ENCODE measurements at places on chromosomes 12 and 14.

DNA sequence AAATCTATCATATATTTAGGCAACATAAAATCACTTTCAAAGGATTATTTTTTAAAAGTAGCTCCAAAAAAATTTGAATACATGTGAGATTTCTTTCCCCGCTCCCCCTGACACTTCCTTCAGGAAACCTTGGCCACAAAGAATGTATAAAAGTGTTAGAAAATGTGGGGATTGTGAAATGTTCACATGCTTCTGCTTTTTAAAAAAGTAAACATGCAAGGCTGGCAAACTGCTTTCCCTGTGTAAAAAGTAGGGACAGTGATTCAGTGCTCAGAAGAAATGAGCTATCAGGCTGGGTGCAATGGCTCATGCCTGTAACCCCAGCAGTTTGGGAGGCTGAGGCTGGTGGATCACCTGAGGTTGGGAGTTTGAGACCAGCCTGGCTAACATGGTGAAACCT lies 26.6 kb downstream of the MBIP start:
- no peak for DNase-seq

- no peak for DNase-seq
Measured at GRCh38 chr12:20120403-20120725, 248.0 kb upstream of the PDE3A start.

DNA sequence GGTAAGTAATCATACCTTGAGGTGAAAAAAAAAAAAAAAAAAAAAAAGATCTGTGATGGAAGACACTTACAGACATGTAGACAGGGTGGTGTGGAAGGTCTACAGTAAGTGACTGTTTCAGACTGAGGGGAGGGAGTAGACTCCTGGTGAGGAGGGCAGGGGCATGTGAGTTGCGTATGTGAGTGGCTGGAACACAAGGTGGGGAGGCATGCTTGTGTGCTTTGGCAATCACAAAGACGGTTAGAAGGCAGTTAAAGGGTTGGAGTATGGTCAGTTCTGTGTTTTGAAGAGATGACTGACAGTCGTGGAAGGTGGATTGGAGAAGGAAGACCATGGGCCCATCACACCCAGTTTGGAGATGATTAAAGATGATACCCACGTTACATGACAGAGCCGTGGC lies 65.2 kb downstream of the ETV6 start:
- no peak for DNase-seq

DNA sequence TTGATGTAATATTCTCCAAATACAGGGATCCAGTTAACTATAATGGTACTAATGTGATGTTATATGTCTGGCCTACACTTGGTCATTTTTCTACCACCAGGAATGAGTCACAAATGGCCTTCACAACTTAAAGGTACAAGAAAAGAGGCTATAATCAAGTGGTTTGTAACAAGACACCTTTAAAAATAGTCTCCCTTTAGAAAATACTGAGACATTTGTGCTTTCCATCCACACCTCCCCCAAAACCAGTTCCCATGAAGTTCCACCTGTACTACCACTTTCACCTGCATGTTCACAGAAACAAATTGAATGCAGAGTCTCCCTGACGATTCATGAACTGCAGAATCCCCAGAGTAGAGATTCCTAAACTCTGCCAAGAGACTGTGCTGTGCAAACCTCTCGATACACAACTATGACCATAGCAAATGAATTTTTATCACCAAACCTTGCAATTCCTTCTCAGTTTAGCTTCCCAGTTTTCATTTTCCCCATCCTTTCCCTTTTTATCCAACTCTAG lies 6.0 kb downstream of the BTG1 start:
- no peak for DNase-seq

- DNase-seq: peak; percentile 91
Measured at GRCh38 chr12:116336542-116337065, 59.1 kb upstream of the MED13L start.

DNA sequence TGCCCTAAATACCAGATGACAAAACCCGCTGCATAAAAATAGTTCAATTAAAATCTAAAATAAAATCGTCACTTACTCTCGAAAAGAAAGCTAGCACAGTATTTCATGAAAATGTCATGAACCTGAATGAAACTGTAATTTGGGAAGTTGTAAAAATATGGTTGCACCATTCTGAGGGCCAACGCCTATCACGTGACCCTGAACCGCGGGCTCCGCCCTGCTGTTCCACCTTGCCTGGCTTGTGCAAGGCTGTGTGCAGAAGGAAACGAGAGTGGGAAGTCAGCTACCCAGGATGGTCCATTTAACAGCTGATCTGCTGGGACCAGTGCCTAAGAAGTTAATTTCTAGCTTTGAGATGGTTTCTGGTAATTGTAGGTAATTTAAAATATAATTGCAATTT lies 91.7 kb upstream of the BMP4 start:
- no peak for DNase-seq

DNA sequence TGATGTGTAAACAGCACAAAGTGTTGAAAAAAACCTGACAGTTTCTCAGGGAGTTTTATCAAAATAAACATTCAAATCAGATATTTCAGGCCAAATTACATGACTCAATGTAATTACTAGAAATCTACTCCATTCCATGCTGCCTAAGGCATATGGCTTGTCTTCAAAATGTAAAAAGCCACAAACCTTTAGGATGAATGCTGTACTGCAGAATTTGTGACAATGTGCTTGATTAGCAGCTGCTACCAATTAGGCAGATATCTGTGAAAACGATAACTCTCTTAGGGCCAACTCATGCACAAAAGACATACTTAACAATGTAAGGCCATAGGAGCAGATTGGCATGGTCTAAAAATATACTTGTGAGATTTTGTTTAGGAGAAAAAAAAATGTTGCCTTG lies 267.0 kb downstream of the DACT1 start:
- no peak for DNase-seq

DNA sequence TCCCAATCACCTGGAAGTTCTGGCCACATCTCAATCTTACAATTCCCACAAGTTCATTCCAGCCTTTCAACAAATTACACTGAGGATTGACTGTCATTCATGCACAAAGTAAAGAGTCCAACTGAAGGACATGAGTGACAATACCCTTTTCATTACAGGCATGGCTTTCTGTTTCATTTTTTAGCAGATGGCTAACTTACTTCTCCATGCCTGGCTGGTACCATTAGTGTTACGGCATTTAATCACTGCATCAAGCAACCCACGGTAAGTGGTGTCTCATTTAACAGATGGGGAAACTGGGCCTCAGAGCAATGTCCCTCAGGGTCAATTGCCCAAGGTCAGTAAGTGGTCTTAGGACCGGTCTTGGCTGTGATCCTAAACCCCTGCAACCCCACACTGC lies 114.4 kb downstream of the PRICKLE1 start:
- DNase-seq: no peak

GRCh38 chr14:76446921-76447320 lies 71.0 kb downstream of the ESRRB start:
- DNase-seq: no peak

- DNase-seq: no peak
Measured at GRCh38 chr14:60721326-60722106, 2.6 kb downstream of the SIX4 start.

DNA sequence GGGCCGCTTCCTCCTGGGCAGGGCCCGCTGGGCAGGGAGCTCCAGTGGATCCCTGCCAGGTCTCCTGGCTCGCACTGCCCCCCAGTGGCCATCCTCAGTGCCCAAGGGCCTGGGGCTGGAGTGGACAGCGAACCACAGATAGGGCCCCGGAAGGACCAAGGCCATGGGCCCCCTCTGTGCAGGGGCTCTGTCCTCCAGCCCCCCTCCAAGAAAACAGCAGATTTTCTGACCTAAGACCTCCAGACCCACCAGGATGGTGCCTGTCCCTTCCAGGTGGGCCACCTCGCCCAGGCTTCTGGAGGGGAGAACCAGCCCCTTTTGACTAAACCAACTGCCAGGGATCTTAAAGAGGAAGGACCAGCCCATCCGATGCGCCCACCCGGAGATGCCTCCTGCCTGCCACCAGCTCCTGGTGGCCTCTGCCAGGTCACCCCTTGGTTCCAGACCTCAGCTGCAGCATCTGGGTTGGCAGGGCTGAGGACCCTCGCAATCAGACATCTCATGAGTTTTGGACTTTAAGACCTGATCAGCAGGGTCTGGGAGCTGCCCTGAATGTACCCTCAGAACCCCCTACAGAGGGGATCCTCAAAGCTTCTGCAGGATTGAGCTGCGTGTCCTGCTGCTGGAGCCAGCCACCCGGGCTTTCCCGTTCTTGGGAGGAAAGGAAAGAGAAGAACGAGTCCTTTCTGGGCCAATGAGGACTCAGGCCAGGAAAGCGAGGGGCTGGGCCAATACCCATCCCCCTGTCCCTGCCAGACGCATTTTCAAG lies 325.8 kb upstream of the DIO3 start:
- DNase-seq: no peak

GRCh38 chr14:36973806-36974442 lies 198.5 kb downstream of the SLC25A21 start:
- peak; percentile 7 for DNase-seq

- no peak for DNase-seq
Measured at GRCh38 chr14:50020184-50020583, 96.2 kb downstream of the VCPKMT start.

GRCh38 chr14:76599559-76600287 lies 161.5 kb upstream of the VASH1 start:
- DNase-seq: no peak

GRCh38 chr12:48557919-48558318 lies 11.9 kb downstream of the LALBA start:
- no peak for DNase-seq

DNA sequence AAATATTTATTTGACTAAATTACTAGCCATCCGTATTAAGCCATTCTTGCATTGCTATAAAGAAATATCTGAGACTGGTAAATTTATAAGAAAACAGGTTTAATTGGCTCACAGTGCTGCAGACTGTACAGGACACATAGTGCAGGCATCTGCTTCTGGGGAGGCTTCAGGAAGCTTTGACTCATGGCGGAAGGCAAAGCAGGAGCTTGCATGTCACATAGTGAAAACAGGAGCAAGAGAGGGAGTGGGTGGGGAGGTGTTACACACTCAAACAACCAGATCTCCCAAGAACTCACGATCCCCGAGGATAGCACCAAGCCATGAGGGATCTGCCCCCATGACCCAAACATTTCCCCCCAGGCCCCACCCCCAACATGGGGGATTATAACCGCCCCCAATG lies 26.7 kb upstream of the RAB21 start:
- no peak for DNase-seq

DNA sequence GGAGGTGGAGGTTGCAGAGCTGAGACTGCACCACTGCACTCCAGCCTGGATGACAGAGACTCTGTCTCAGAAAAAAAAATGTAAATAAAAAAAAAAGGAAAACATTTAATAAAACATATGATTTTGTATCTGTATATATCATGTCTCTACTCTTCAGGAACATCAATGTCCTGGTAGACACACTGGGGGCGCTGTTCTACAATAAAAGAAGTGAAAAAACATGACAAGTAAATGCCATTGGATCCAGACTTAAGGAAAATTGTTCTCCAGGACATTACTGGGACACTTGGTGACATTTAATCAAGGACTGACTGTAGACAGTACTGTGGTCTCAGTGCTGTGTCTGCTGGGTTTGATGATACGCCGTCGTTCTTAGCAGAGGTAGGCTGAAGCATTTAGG lies 15.5 kb upstream of the KLC1 start:
- DNase-seq: no peak

DNA sequence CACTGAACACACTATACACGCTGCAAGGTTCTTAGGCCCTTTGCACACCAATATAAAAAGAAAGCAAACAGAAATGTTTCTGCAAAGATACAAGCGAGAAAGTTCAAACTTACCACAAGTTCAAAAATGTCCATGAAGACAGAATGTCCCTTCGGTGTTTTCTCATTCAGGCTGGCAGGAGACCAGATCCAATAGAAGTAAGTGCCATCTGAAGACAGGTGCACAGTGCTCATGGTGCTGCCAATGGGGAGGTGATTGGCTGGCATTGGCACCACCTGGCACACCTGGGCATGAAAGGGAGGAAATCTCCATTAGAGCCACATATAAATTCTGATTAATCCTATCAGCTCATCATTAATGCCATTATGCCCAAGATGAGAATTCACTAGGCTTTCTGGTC lies 76.3 kb downstream of the HECTD4 start:
- no peak for DNase-seq

DNA sequence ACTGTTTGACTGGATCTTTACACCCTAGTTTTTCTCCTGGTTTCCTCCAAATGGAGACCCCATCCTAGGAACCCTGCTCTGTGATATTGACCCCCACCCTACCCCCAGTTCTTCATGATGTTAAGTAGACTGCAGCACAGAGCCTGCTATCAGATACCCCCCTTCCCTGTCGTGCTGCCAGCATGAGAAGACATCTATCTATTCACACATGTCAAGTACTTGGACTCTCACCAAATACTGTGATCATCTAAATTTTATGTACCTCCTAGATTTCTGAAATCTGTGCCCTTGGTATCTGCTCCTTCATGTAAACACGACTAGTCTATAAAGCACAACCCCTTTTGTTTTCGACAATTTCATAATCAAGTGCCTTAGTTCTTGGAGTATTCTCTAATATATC lies 38.9 kb downstream of the FERMT2 start:
- DNase-seq: no peak

- no peak for DNase-seq
Measured at GRCh38 chr12:27105746-27106536, 23.6 kb upstream of the C12orf71 start.

DNA sequence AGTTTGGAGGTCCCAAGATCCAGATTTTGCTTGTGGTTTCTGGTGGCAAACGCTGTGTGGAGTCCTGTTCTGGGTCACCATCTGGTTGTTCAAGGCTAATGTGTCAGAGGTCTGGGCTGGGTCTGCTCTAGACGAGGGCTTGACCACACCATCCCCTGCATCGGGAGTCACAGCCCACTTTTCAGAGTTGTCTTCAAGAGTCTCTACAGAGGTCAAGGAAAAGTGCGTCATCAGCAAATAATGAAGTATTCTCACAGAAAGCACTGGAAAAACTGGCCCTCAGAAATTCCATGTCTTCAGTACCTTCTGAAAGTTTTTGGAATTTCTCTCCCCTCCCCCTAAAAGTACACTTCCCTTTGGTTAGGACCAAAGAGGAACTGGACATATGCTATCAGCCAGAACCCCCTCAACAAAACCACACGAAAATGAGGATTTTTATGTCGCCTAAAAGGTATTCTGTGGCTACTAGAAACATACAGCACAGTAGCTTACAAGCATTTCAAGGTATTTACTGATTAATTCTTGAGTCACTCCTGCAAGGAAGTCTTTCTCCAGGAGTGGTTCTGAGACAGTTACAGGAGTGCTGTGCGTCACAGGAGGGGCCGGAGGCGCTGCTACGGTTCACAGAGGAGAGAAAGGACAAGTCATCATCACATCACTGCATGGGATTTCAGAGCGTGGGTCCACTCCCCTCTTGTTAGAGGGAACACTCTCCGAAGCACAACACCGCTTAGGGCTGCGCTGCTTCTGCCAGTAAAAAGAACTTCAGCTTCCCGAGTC lies 35.4 kb downstream of the RAD52 start:
- DNase-seq: peak; percentile 97

GRCh38 chr14:74018586-74019407 lies at the start of the genes BBOF1 and ENTPD5:
Gene BBOF1, plus strand, starts transcription at chr14:74019349. Its CDS starts 130 bp downstream, at chr14:74019479.
Gene ENTPD5, minus strand, starts transcription at chr14:74019288. Its CDS starts 31,186 bp downstream, at chr14:73988102.
- DNase-seq: peak; percentile 56

- no peak for DNase-seq
Measured at GRCh38 chr12:109782326-109782703, 50.9 kb downstream of the TRPV4 start.
